Nucleus accumbens (tissue), 56 donors: ENCODE measurements at places on chromosomes 5 and 9.

GRCh38 chr9:13064676-13065075, 214.8 kb downstream of the MPDZ start:
- DNase-seq, result no peak

DNA sequence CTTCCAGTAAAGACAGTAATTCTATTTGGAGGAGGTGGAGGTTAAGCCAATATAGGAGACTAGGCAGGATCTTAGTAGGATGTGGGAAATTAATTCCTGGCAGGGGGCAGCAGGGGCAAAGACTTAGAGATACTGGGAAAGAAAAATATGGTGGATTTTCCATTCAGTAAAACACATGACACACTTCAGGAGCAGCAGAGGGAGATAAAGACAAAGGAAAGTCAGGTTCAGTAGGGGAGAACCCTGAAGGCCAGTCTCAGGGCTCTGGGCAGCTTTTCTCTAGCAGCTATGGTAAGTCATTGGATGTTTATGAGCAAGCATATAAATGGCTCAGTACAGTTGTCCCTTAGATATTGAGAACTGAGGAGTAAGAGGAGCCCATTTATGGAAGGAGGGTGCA, 105.5 kb downstream of the PJA2 start:
- no peak for DNase-seq

DNA sequence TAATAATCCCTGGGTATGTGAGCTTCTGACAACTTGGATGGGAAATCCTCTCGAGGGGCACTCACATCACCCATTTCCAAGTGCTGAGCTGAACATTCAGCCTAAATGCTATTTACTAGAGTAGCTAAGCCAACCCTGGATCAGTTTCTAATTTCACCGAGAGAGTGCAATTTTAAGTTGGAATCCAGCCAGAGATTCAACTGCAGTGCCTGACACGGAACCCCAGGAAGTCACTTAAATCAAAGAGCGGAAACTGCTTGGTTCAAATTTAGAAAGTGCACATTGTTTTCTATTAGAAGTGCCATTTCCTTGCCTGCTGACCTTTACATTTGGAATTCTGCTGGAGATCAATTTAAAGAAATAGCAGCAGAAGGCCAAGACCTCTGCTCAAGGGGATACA, 8.8 kb downstream of the SPRY4 start:
- no peak for DNase-seq

DNA sequence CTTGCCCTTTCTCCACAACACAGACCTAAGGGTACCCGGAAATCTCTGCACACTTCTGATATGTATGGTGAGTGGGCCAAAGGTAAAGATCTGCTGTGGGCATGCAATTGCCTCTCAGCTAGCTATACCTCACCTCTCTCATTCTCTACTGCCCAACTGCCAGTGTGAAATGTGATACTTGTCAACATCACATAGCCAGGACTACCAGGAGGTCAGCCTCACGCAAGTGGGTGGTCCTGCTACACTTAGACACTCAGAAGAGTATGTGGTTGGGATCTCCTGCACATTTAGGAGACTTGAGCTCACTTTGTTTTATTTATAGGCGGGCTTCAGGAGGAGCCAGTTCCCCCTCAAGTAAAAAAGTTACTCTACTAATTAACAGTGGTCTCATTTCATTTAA, 88.0 kb upstream of the MAN2A1 start:
- no peak for DNase-seq

DNA sequence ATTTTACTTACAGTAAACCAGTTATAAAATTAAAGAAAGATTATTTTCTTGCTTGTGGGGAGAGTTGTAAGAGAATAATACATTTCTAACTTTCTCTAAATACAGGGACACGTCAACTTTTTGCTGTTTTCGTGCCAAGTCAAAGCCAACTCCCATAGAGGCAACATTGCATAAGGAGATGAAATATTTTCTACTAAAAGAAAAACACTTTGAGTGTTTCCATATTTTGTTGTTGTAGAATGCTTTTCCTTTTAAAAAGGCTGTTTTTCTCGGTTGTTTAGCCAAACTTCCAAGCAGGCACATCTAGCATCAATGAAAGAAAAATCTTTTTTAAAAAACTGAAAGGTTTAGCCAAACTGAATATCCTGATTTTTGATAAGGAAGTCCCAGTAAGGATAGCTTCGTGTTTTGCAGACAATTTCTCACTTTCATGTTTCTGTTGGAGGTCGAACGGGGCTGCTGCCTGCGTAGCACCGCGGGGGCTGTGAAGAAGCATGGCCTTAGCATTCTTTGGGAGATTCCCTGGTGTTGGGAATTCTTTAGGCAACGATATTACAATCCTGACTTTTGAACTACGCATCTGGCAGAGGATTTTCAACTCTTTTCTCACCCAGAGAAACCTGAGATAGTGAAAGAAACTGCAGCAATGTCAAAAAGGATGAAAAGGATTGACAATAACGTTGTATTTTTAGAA, 108.1 kb upstream of the FBXL7 start:
- DNase-seq, result no peak

DNA sequence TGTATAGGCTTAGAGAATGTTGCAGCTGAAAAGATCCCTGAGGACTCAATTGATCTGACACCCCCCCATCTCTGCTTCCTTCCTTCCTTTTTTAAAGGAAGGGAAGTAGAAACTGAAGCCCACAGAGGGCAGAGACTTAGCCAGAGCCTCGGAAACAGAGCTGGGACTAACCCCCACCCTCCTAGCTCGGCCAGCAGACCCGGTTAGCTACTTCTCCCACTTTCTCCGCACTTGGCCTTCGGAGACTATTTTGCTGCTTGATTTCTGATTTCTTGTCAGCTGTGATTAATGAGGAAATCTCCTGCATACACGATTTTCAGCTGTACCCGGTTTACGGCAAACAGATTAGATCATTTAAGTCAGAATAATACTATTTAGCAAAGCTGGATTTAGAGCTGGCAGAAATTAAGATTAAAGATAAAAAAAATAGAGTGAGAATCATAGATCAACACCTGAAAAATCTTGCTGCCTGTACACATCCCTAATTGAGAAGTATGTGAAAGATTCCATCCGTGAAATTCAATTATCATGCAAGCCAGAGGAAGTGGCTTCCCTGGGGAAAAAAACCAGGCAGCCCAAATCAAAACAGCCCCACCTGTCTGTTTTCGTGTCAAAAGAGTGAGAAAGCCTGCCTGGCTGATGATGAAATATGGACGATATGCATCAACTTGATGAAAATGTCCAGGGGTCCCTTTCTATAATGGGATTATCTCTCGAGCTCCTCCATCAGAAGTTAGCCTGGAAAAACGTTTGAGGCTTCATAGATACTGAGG, 159.5 kb upstream of the SHB start:
- no peak for DNase-seq

DNA sequence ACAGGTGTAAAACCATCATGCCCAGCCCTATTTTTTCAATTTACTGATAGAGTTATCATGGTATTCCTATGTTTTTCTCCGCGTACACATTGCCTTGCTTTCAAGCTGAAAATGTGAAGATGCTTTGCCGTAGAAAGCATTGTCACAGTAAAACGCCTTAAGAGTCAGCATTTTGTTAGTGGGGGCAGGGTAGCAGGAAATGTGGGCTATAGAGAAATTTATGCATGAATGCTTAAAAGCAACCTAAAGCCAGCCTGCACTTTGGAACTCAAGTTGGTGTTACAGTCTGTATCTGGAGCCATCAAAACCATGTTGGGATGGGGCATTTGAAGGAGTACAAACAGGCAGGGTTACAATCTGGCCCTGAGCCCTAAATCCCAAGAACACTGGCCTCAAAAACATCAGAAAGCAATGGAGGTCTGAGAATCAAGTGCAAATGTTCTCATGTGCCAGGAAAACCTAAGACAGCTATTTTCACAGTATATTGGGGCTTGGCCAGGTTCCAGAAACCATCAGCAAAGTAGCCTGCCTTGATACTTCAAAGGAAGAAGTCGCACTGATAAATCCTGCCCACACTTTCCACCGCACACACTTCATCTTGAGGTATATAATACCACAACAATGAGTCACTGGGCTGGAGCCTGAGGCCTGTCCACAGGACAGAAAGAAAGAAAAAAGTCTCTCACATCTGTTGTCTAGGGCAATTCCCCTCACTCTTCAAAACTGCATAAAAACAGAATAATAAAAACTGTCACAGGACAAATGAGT, 313.8 kb downstream of the ENC1 start:
- DNase-seq, result no peak

GRCh38 chr9:34171753-34172535, 6.9 kb upstream of the UBAP1 start:
- DNase-seq, result no peak

- no peak for DNase-seq
Observed at GRCh38 chr5:15522187-15522520, 22.2 kb downstream of the FBXL7 start.

DNA sequence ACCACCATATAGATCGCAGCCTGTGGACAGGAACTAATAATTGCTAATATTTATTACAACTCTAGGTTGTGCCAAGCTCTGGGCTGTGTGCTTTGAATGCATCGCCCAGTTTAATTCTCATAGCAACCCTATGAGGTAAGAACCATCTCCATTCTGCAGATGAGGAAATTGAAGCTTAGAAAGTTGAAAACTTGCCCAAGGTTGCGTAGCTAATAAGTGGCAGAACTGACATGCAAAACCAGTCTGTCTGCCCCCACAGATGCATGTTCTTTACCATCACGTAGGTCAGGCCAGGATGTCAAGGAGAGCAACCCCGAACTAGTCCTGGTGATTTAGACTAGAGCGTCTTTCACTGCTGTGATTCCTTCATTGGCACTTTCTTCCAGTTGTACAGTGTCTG, 15.6 kb downstream of the WWC1 start:
- DNase-seq, result no peak

DNA sequence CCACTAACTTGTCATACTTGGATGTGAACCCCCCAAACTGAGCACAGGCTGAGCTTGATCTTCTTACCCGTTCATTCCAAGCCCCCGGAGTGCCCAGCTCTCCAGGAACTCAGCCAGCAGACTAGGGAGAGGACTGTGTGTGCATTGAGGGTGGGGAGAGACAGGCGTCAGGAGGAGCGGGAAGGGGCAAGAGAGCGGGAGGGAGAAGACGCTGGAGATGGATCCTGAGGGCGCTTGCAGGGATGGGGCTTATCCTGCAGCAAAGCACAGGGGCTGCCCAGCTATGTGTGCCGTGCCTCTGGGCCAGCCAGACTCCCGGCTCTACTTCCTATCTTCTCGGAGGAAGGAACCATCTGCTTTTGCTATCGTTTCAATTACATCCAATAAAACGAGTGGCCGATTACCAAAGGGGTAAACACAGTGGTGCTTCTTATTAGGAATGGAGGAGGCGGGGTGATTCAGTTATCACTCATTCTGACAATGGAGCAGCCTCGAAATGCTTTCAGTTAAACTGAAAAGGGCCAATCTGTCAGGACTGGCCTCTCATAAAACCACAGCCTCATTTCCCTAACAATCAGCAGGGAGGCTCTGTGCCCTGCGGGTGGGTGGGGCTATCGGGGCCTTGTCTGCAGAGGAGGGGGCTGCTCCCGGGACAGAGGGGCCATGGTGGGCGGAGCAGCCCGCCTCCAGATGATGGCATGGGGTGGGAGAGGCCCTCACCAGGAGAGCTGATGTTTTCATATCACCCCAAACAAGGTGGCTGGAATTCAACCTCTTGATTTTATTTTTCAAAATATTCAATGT, 168.2 kb downstream of the DAB2IP start:
- no peak for DNase-seq

- DNase-seq, result no peak
Observed at GRCh38 chr9:107214915-107215314, 68.2 kb upstream of the RAD23B start.
